ENCODE measurements at places on chromosomes 13 and 19.

GRCh38 chr13:77172650-77173049 lies 145.7 kb upstream of the FBXL3 start:
- DNase-seq = no peak

DNA sequence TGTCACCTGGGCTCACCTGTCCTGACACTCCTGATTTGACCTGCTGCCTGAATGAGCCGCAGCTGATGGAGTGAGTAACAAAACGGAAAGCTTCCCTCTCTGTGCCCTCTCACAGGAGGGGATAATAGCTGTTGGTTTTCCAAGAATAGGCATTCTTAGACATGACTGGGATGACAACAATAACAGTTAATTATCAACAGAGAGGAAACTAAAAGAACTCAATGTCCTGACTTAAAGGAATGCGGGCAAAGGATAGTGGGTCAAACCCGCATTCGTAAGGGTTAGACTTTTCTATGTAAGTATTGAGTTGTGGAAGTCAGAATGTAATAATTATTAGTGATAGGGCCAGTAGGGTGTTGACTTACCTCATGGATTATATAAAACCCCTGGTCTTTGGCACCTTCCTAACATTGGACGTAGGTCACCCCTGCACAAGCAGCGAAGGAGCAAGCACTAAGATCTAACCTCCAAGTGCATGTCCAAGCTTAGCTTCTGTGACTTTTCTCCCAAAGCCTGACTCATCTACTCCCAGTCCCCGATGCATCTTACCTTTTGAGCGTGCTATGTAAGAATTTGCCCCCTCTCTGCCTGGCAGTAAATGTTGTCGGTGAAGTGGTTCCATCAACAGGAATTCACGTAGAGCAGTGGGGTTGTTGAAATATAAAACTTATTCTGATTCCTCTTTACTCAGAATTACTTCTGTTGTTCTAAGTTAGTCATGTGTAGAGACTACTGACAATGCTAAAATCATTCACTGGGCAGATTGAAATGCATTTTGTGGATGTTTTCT lies 442.3 kb downstream of the FGF9 start:
- DNase-seq = no peak

- DNase-seq = no peak
These were observed 208.0 kb upstream of the UBL3 start for GRCh38 chr13:30058429-30058828.

DNA sequence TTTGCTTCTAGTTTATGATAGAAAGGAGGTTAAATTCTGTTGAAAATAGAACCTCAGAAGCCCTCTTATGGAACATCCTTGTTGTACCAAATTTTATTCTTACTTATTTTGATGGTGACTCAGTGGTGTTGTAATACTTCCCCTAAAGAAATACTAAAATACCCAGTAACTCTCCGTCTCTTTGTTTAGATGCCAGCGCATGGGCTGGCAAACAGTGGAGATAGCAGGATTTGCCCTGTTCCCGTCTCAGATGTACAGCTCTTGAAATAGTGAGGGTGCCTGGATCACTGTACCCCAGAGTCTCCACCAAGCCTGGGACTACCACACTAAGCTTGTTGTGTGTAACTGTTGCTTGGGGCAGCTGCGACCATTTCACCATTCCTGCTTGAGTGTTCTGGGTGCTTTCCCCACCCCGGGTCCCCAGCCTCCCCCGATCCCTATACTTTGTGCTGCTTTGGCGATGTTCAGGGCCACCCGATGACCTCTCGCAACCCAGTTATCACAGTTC lies 67.0 kb upstream of the TEX29 start:
- no peak for DNase-seq

GRCh38 chr19:823565-824121 lies 1.9 kb upstream of the PLPPR3 start:
- no peak for DNase-seq

- DNase-seq = no peak
These were observed 102.1 kb upstream of the FNDC3A start for GRCh38 chr13:48873587-48873986.

GRCh38 chr13:45951724-45952123 lies 100.2 kb upstream of the SIAH3 start:
- no peak for DNase-seq

GRCh38 chr19:3296446-3296845 lies 69.9 kb upstream of the NFIC start:
- DNase-seq = no peak

DNA sequence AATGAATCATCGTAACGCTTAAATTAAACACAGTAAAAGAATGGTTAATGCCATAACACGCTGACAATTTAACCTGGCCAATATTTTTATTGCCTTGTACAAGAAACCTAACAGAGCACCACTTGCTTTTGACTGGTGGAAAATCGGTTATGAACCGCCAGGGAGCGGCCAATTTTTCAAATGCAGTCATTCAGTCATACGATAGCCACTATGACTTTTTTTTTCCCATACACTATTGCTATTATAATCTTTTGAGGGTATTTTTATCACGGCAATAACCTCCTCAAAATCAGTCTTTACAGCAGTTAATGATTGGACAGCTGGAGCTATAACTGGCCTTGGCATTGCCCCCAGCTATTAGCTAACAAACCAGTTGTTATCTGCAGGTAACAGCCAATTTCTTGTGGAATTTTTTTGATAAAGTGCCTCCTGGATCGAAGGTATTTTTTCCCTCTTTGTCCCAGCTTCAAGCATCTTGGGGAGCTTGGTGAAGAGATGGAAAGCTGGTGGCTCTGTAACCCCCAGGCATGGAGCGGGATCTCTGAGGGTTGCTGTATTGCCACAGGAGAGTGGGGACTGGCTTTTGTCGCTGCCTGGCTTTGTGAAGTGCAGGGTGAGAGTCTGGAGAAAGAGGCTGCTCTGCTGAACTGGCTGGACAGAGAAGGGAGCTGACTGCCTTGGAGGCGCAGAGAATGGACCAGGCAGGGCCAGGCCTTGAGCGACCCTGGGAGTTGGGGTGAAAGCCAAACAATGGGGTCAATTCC lies 198.4 kb upstream of the ZNF536 start:
- DNase-seq = no peak

DNA sequence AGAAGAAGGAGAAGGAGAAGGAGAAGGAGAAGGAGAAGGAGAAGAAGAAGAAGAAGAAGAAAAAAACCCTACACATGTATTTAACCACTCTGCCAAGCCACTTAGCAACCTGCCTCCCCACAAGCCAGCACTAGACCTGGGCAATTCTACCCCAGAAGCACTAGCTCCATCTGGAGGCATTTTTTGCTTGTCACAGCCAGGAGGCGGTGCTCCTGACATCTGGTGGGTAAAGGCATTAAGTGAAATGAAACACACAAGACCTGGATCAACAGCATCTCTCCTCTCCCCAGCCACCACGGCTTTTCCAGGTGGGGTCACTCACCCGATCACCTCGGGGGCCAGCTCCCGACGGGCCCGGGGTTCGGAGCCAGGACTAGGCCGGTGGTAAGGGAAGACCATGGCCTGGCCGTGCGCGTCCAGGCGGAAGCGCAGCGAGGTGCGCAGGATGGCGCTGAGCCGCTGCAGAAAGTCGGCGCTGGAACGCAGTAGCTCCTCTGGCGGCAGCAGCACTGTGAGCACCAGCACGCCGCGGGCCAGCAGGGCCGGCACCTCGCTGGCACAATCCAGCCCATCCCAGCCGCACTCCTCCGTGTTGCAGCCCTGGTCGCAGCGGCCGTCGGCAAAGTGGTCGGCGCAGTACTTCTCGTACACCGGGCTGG lies 26.9 kb downstream of the NOTCH3 start:
- DNase-seq = no peak

DNA sequence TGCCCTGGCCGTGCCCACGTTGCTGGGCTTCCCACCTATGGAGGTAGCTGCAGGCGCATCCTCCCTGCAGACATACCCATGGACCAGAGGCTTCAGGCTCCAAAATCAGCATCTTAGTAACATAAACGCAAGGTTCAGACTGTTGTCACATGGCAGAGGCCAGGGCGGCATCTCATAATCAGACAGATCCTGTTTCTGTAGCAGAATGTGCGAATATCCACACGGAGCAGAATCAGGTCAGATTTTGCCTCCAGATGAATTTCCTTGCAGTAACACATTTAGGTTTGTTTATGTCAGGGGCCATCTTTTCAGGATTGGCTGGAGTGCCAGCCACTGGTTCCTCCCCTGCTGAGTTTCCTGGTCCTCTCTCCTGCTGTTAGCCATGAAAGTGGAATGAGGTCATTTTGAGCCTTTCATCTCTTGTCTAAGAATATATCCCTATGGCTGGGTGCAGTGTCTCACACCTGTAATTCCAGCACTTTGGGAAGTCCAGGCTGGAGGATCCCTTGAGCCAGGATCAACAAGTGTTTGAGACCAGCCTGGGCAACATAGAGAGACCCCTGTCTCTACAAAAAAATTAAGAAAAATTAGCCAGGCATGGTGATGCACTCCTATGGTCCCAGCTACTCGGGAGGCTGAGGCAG lies 20.5 kb downstream of the SMARCA4 start:
- DNase-seq = no peak

DNA sequence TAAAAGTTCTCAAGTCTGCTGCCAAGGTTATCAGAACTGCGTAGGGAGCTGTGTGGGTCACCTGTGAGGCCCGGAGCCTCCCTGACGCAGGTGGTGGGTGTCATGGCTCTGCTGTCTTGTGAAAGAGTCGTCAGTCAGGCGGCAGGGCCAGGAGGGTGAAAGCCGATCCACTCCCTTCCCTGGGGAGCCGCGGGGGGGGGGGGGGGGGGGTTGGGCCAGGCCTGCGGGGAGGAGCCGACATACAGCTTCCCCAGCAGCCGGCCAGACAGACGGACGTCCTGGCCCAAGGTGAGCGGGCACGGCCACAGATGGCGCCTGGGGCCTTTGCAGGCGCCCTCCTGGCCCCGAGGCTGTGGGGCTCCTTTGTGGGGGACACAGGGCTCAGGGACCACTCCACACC lies 12.4 kb downstream of the SBNO2 start:
- no peak for DNase-seq

DNA sequence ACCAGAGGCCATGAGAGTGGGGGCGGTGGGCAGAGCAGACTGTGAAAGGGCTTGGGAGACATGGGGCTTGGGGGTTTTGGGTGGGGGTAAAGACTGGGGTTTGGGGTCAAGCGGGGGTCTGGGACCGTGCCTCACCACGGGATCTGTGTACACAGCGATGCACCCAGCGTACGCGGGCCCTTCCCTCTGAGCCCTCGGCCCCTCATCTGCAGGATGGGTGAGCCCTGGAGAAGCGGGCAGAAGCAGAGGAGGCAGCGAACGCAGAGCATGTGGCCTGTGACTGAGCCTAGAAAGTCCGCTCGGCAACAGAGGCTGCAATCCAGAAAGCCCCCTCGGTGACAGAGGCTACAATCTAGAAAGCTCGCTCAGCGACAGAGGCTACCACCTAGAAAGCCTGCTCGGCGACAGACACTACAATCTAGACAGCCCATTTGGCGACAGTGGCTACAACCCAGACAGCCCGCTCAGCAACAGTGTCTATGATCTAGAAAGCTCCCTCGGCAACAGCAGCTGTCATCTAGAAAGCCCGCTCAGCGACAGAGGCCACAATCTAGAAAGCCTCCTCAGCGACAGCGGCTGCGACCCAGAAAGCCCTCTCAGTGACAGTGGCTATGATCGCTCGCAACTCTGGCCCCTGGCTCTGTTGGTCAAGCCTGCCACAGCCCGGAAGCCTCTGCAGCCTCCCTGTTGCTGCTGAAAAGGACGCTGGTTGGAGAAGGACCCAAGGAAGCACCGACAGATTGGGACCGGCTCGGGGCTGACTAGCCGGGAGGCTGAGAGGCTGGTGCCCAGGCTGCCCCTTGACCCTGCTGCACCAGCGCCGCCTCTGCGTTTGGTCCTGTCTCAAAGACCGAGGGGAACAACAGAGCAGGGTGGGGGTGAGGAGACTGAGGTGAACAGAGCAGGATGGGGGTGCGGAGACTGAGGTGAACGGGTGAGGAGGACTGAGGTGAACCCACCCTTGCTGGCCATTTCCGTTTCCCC lies 68.6 kb downstream of the SPACA7 start:
- DNase-seq = no peak

DNA sequence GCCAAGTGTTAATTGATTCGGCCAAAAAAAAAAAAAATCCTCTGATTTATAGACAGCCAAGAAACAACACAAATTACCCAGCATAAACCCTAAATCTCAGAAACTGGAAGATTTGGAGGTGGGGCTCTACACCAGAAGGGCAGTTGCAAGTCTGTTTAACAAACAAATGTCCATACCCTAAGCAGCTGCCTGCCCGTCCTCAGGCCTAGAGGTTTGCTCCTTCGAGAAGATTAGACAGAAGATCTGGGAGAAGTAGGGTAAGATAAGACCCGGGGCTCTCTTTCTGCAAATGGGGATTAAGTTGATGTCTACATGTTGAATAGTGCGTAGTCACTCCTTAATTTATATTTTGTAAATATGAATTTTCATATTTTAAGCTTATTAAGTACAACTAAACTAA lies 3.4 kb upstream of the N4BP2L1 start:
- no peak for DNase-seq

GRCh38 chr13:37492741-37493514 lies 105.6 kb downstream of the POSTN start:
- peak; percentile 70 for DNase-seq
